ENCODE measurements at places on chromosomes 11 and 22.

DNA sequence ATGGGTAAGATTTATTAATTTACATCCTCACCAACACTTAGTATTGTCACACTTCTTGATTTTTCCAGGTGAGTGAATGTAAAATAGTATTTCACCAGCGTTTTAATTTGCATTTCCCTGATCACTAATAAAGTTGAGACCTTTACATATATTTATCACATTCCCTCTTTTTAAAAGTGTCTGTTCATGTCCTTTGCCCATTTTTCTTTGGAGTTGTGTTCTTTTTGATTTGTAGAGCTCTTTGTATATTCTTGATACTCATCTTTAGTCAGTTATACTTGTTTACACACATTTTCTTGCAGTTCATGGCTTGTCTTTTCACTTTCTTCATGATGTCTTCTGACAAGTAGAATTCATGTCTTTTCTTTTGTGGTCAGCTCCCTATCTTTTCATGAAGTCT lies 2.2 kb upstream of the PLAAT5 start:
- peaks cover 3% of the 10 kb centered on the region for H3K4me1 ChIP-seq
- H3K27ac ChIP-seq = no peak overlapping the region
- peaks cover 58% of the 10 kb centered on the region for H3K27me3 ChIP-seq
- no peak for DNase-seq
- no peak overlapping the region for H3K4me3 ChIP-seq
- H3K36me3 ChIP-seq = no peaks in the 10 kb centered on the region

DNA sequence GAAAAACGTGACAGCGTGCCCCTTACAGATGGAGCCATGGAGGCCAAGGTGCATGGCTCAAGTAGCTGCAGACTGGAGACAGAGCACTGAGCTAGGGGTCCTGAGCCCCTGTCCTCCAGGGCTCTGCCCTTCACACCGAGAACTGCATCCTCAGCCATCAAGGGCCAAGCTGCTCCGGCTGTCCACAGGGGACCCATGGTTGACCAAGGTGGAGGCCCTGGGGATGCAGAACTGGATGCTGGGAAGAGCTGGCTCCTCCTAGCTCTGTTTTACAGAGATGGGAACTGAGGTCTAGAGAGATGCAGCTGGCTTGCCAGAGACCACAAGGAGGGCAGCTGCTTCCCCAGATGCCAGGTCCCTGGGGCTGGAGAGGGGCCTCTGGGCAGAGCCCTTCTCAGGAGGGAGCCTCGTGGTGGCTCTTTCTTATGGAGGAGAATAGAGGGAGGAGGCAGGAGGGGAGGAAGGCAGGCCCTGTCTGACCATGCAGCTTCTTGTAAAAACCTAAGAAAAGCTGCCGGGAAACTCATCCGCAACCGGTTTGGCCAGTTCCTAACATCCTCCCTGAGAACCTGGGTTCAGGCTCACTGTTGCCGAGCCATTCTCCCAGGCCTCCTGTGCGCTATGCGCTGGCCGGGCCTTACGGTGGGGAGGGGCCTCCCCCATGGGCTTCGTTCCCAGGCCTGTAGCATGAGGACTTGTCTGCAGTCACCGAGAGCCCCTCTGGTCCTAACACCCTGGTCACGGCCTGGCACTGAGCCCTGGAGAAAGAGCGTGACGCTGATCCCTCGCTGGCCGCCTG lies 80.6 kb downstream of the WNT7B start:
- peak; percentile 79 for DNase-seq
- H3K4me1 ChIP-seq = no peaks in the 10 kb centered on the region

- peaks cover 15% of the 10 kb centered on the region for H3K4me1 ChIP-seq
- H3K27me3 ChIP-seq = no peaks in the 10 kb centered on the region
- no peaks in the 10 kb centered on the region for H3K36me3 ChIP-seq
- no peak overlapping the region for H3K27ac ChIP-seq
- H3K4me3 ChIP-seq = no peak overlapping the region
Measured at GRCh38 chr22:28029956-28030355, 110.9 kb upstream of the PITPNB start.

DNA sequence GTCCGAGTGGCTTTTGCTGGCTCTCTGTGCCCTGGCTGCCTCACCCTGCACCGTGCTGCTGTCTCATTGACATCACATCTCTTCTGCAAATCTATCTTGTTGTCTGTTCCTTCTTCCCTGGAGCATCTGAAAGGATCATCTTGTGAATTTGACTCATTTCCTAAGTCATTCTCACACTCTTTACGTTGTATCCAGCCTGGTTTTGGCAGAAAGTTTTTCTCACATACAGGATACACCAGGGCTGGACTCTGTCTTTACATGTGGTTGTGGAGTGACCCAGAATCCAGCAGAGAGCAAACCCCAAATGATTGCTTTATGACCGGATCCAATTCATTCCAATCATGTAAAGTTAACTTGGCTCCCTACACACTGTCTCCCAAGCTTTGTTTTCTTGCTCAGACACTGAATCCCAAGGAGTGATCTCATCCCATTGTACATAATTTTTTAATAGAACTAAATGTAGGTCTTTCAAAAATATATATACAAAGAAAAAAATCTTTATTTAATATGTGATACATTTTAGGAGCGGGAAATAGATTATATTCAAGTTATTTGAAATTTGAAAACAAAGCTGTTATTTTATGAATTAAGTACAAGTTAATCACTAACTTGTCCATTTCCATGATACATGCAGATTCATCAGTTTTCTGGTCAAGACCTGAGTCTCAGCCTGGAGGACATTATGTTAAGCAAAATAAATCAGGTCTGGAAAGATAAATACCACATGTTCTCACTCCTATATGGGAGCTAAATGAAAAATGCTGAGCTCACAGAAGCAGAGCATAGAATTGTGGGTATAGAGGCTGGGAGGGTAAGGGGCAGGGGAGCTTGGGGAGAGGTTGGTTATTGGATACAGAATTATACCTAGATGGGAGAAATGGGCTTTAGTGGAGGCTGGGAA lies 2.9 kb upstream of the RFPL1 start:
- no peak overlapping the region for H3K4me3 ChIP-seq
- peaks cover 33% of the 10 kb centered on the region for H3K27me3 ChIP-seq
- H3K36me3 ChIP-seq = no peaks in the 10 kb centered on the region
- H3K27ac ChIP-seq = no peak overlapping the region
- no peaks in the 10 kb centered on the region for H3K4me1 ChIP-seq
- no peak for DNase-seq

Measured in osteoblast (primary cell).